T-helper 17 cell (primary cell): ENCODE measurements at places on chromosomes 2 and 18.

DNA sequence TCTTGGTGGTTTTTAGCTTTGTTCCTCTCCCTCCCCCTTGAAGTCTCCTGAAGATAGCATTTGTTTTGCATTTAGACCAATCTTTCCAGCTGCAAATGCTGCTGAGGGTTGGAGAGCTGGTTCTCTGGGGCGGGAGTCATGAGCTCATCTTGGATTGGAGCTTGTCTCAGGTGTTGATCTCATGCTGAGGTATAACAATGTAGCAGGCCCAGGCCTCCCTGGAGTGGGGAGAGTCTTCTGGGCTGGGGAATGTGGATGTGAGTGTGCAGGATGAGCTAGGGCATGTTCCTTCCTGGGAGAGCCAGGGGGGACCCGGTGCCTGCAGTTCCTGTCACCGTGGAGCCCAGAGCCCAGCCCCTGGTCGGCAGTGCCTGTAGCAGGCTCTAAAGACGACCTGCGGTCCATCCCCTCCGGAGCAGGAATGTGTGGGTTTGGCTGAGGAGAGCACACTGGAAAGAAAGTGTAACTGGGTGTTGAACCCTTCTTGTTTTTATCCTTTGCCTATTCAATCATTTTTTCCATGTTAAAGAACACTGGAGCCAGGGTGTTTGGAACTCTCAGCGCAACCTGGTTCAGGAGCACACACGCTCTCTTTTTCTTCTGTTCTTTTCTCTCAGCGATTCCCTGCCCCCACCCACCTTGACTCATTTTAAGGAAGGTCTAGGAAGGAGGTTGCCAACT lies 2.7 kb downstream of the ZNF532 start:
- DNase-seq: no peak

- DNase-seq: no peak
Measured at GRCh38 chr18:26487437-26487836, 60.9 kb downstream of the KCTD1 start.

DNA sequence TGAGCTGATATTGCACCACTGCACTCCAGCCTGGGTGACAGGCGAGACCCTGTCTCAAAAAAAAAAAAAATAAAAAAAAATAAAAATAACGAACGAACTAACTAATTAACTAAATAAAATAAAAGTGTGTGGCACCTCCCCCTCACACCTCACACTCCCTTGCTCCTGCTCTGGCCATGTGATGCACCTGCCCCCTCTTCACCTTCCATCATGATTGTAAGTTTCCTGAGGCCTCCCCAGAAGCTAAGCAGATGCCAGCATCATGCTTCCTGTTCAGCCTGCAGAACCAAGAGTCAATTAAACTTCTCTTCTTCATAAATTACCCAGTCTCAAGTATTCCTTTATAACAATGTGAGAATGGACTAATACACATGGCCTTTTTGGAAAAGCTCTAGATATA lies 232.1 kb downstream of the TGIF1 start:
- no peak for DNase-seq

GRCh38 chr18:48228841-48229240 lies 180.3 kb downstream of the ZBTB7C start:
- DNase-seq: no peak

DNA sequence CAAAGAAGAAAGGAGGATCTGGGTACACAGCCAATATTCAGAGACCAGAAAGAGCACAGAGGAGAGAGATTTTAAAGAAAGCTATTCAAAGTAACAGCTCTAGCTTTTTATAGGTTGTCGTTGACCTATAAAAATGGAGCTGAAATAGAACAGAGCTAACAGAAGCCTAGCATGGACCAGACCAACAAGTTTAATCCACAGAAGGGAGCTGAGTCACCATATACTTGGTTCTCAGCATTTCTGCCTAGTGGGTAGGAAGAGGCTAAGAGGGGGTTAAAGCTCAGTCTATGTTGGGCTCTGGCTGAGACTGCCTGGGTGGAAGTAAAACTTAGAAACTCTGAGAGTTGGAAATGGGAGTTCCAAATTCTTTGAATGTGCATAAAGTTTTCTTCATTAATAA lies 678.0 kb upstream of the CDH2 start:
- DNase-seq: no peak

GRCh38 chr2:205041472-205042130 lies 496.3 kb downstream of the PARD3B start:
- no peak for DNase-seq

- DNase-seq: no peak
Measured at GRCh38 chr2:86370579-86370978, 33.2 kb upstream of the REEP1 start.

DNA sequence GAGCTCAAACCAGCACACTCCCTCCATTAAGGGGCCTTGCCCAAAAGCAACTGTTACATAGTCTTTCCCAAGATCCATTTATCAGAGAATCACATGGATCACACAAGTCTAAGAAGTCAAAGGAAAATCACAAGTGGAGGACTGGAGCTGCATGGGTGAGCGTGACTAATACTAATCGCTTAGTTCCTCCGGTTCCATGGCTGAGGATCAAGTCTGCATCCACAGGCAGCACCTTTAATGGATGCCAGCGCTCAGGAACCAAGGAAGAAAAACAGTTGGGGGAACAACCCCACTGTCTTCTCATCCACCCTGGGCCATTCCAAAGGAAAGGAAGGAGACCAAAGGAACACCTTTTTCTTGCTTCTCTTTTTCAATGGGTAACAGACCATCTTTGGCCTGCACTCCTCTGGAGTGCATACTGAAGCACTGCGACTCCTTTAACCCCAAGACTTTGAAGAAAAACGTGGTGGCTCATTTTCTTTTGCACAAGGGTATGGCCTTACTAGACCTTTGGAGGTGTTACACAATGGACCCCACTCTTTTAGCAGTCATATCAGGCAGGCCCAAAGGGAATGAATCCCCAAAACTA lies 9.2 kb upstream of the WDR33 start:
- DNase-seq: no peak

DNA sequence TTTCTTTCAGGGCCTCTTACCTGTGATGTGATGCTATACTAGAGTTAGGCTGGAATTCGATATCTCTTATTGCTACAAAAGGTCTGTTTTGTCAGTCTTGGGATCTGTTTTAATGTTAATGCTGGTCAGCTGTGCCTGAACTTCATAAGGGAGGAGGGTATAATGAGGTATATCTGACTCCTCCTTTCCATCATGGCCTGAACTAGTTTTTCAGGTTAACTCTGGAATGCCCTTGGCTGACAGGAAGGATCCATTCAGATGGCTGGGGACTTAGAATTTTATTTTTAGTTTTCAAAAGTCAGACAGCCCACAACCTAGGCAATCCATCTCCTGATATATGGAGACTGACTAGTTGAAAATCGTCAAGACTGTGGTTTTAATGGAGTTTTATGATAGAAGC lies 35.9 kb upstream of the TBC1D8 start:
- no peak for DNase-seq

DNA sequence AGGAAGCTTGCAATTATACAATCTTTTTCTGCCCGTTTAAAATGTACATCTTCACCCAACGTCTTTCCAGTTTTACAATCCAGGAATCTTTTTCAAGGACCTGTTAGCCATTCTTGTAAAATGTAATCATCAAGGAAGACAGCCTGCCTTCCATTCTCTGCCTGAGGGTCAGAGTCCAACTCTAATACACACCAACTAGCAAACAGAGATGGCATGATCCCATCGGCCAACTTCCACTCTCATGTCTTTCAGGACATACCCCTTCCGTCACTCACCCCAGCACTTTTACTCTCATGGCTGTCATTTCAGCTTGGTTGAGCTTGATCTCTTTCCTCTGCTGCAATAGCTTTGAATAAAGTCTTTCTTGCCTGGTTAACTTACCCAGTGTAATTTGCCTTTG lies 172.5 kb upstream of the NETO1 start:
- DNase-seq: no peak

DNA sequence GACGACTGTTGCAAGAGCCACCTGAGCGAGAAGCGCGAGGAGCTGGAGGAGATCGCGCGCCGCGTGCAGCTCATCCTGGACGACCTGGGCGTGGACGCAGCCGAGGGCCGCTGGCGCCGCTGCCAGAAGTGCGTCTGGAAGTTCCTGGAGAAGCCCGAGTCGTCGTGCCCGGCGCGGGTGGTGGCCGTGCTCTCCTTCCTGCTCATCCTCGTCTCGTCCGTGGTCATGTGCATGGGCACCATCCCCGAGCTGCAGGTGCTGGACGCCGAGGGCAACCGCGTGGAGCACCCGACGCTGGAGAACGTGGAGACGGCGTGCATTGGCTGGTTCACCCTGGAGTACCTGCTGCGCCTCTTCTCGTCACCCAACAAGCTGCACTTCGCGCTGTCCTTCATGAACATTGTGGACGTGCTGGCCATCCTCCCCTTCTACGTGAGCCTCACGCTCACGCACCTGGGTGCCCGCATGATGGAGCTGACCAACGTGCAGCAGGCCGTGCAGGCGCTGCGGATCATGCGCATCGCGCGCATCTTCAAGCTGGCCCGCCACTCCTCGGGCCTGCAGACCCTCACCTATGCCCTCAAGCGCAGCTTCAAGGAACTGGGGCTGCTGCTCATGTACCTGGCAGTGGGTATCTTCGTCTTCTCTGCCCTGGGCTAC lies 1.2 kb downstream of the KCNF1 start:
- DNase-seq: no peak

DNA sequence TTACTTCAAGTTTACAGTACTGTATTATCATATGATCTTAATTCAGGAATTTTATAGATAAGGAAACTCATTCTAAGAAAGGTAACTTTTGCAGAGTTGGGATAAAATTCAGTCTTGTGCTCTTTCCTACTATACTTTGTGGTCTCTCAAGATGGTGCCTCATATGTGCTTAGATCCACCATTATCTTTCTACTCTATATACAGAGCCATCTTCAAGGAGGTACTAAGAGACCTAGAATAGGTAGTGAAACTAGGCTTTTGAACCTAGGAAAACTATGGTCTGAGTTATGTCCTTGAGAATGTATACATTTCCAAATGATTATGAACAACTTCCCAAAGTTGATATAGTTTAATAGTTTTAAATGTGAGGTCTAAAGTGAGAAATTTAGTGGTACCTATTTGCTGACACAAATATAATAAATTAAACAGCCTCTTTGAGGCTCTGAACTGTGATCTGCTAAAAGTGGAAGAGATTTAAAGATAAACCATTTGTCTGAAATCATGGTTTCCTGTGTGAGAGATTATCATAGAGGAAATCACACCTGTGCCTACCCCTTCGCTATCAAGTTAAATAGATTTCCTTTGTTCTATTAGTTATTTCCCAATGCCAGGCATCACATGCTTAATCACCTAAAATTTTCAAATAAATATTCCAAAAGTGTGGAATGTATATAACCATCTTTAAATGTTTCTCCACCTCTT lies 27.2 kb downstream of the ACAA2 start:
- no peak for DNase-seq

GRCh38 chr2:149004836-149005235 lies 33.7 kb upstream of the LYPD6B start:
- no peak for DNase-seq

GRCh38 chr18:1806884-1807615 lies 764.3 kb downstream of the METTL4 start:
- DNase-seq: no peak
